ENCODE measurements at places on chromosomes 7 and 10.

- DNase-seq = peak; percentile 52
These were observed 1.4 kb downstream of the RHEB start for GRCh38 chr7:151518105-151518946.

DNA sequence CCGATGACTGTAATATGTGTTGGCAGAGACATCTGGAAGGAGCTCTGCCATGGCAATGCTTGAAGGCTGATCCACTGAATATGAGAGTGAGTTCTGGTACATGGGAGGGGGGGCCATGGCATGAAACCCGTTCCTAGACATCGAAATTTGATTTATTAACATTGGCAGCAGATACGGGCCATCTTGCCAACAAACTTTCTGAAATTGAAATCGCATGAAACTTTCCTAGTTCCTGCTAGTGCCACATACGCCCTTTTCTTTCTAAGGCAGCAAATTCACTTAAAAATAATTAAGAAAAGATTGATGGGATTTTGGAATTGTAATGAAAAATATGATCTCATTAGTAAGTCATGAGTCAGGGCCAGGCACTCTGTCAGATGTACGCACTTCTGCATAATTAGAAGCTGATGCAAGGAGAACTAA lies 91.8 kb upstream of the KMT2C start:
- no peak for DNase-seq

- no peak for DNase-seq
These were observed 125.0 kb upstream of the NPY start for GRCh38 chr7:24158975-24159374.

DNA sequence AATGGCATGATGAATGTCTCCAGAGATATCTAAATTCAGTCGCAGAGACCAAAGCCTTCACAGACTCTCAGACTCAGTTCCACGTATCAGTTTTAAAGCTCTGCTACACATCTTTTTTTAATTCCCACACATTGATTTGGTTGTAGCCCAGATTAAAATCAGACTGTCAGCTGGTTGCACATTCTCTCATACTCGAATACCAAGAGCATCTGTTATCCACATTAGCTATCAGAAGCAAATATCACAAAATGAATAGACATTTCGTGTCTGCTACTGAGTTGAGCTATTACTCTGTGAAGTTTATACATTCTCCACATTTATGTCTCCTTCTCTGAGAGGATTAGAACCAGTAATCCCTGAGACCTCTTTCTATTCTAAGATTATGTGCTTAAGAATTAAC lies 229.2 kb downstream of the GPAM start:
- DNase-seq = no peak

GRCh38 chr7:28088032-28088431 lies 92.6 kb downstream of the JAZF1 start:
- DNase-seq = no peak

DNA sequence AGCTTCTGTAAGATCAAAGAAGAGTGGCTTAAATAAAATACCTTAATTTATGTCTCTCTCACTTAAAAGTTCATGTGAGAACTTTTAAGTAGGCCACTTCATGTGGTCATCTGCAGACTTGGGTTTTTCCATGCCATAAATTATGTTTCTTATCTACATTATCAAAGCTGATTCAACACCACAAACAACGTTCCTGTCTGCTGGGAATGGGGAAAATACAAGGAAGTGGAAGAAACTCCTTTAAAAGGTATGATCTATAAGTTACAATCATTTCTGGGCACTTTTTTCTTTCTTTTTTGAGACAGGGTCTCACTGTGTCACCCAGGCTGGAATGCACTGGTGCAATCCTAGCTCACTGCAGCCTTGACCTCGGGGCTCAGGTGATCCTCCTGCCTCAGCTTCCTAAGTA lies 16.9 kb upstream of the OTUD1 start:
- no peak for DNase-seq

- no peak for DNase-seq
These were observed 189.4 kb upstream of the SHH start for GRCh38 chr7:156001496-156002260.

- no peak for DNase-seq
These were observed 15.6 kb upstream of the SLC13A1 start for GRCh38 chr7:123215350-123215749.

DNA sequence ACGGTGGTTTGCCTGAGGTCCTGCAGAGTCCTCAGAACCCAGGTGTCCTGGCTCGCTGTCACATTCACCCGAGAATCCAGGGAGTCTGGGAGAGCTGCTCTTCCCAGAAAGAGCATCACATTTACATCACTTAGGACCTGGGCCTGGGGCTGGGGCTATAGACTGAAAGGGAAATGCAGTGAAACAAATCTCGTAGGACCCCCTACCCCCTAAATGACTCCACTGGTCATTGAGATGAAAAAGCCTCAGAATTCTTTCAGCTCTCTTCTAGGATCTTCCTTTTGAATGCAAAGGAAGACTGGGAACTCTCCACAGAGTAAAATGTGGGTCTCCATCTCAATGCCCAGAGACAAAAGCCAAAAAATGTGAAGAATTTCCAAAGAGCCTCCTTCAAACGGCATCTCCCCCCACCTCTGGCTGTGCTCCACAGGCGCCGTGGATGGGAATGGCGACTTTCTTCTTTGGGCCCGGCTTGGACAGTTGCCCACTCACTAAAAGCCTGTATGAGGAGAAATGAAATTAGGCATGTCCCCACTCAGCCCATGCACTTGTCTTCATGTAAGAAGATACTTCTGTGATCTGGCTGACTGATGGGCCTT lies 49.0 kb upstream of the PODXL start:
- DNase-seq = no peak

- no peak for DNase-seq
These were observed 105.3 kb downstream of the CXCL12 start for GRCh38 chr10:44279426-44280126.

- DNase-seq = no peak
These were observed 188.4 kb upstream of the C7orf33 start for GRCh38 chr7:148402159-148402558.

DNA sequence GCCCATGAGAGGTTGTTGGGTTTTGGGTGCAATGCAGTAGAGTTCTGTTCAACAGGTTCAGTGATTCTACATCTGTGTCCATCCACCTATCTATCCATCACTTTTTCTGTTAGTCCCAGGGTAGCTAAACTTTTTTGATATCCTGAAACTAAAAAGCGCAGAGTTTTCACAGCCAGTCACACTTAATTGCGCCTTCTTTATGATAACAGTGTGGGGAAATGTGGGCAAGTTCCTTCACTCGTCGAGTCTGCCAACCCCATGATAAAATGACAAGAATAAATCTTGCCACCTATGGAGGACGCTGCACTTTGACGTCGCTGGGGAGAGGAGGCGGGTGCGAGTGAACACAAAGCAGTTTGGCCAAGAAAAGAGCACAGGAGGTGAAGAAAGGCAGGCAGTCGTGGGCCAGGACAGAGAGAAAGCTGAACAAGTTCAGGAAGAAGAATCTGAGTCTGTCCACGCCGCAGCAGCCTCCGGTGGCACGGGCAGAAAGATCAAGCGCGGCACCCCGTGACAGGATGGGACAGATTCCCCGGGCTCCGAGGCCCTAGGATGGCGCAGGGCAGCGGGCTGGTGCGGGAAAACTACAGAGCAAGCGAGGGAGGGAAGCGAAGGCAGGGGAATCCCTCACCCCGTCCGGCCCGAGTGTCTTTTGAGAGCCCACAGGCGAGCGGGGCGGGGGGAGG lies 9.2 kb downstream of the SP8 start:
- DNase-seq = no peak

GRCh38 chr7:1473864-1474512 lies 14.7 kb upstream of the MICALL2 start:
- peak; percentile 60 for DNase-seq

DNA sequence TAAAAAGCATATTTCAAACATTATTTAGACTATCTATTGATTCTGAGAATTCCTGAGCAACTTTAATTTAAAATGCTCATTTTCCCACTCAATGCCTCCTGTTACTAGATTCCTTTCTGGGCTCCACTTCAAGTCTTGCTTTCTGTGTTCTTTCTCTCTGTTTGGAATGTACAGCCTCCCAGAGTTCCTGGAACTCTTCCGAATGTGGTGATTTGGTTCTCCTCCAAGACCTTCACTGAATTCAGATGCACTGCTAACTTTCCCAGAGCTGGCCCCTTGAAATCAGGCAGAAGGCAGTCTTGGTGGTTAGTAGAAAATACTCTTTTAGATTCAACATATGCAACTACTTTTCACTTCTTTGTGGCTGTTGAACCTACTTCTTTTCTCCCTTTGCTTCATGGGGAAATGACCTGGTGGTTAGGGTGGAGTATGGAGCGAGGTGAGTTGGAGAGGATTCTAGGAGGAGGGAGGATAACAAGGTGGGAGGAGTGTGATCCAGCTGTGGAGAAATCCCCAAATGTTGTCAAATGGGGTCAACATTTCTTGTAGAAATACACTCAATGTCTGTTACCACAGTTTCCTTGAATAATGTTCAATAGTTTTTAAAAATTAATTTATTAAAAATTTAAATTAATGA lies 27.9 kb upstream of the CCDC7 start:
- DNase-seq = no peak

DNA sequence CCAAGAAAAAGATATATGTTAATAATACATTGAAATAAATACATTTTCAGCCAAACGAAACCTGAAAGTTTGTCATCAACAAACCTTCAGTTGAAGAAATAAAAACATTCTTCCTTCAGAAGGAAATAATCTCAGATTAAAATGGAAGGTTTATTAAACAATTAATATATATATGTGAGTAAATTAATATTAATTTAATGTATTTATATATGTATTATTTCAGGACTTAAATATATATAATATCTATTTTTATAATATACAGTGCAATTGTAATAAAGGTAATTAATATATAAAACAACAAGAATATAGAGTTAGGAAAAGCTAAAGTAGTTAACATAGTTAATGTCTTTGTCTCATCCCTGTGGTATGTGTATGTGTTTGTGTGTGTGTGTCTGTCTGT lies 102.2 kb upstream of the CDC14C start:
- no peak for DNase-seq

- DNase-seq = no peak
These were observed 327.4 kb downstream of the RPS24 start for GRCh38 chr10:78361031-78361430.

- no peak for DNase-seq
These were observed 1.4 kb downstream of the LRRC18 start for GRCh38 chr10:48938281-48938680.

DNA sequence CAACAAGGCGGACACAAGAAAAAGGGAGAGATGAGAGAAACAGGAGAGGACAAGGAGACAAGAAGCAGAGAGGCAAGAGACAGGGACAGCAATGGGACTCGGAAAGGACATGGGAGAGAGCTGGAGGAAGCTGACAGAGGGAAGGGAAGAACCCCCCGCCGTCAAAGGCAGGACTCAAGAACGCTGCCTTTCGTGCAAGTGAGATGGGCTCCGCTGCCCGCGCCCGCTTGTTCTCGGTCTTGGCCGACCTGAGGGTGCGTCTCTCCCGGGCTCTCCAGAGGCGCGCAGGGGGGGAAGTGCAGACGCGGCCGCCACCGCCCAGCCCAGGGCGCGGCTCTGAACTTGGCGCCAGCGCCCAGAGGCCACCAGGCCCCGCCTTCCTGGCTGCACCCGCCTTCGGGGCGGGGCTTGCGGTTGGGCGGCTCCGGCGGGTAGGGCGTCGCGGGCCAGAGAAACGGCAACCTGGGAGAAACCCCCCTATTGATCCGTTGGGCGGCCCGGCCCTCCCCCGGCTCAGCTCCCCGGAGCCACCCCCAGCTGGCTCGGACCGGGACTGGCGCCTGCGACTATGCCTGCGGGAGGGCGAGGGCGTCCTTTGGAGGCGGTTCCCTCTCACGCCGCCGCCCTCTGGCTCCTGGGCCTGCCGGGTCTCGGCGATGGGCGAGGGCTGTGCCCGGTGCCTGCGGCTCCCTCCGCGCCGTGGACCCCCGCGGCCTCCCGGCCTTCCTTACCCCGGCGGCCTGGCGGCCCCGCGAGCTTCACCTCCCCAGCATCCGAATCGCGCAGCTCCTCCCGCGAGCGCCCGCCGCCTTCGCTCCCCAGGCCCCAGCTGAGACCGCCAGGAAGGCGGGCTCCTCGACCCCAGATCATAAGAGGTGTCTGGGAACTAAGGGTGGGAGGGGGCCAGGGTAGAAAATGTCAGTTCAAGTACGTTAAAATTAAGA lies 2.2 kb upstream of the ANTXRL start:
- no peak for DNase-seq

DNA sequence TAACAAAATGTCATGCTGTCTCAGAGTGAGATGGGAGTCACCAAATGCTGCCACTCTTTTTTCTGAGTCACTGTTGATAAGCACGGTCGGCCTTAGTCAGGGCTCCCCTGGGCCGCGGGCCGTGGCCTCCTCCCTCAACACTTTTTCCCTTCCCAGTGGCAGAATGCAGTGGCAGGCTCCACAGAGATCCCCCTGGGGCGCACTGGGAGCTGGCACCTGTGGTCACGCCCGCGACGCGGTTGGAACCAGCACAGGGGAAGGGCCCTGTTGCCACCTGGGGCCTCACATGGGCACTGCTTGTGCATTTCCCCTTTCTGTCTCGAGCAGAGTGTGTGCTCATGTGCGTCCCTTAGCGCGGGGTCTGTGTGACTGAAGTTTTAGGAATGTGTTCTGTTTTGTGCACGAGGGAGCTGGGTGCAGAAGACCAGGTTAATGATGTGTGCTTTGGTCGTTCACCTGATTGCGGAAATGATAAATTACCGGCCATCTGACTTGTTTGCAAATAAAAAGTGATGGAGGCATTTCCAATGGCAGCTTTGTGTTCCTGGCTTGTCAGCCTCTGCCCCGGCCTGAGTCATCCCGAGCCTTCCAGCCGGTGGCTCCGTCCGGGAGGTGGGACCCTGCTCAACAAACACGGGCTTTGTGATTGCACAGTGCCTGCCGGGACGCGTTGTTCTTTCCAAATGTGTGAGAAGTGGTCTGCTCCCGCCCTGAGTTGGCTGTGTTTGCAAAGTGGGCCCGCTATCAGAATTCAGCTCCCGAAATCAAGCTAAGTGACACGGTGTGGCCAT lies 100.7 kb downstream of the NKX6-2 start:
- DNase-seq = no peak

GRCh38 chr7:36448781-36449379 lies 59.2 kb downstream of the ANLN start:
- DNase-seq = no peak

GRCh38 chr7:116998567-116999175 lies 45.4 kb downstream of the ST7 start:
- DNase-seq = no peak

Measured in stimulated activated CD8-positive, alpha-beta memory T cell treated with anti-CD3 and anti-CD28 coated beads, Interleukin-7, amount 100 ng/mL, for 4 hours (primary cell).